Jurkat, Clone E6-1 (cell line): ENCODE measurements at places on chromosomes 1 and 21.

DNA sequence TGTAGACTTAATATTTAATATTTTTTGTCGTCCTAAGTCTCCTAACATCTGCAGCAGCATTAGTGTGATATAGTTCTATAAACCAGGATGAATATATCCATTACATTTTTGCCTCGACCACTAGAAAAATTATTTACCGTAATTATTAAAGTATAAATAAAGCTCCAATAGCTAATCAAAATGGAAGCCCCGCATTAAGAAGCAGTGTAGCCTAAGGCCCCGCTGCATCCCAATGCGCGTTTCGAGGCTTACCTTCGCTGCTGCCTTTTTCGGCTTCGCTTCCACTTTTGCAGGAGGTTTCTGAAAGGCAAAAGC is 891 bp downstream of the HMGN1 start:
- no peak for DNase-seq

DNA sequence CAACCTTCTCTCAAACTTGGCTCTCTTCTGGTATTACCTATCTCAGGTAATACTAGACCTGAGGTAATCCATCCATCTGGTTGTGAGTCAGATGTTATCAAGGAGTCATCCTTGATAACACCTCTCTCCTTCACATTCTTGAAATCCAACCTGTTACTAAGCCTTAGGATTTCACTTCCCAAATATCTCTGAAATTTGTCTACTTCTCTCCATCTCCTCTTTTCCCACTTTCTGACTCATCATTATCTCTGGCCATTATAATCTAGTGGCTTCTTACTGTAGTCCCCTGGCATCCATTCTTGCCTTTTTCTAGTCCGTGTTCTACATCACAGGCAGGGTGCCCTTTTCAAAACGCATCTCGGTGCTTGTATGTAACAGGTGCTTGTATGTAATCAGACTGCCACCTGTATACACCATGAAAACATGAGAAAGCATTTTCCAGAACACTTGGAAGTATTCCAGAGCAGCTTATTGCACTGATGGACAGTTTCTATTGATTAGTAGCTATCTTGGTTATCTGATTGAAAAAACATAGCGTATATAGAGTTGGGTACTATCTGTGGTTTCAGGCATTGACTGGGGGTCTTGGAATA is 4.5 kb downstream of the COG2 start:
- DNase-seq: no peak

DNA sequence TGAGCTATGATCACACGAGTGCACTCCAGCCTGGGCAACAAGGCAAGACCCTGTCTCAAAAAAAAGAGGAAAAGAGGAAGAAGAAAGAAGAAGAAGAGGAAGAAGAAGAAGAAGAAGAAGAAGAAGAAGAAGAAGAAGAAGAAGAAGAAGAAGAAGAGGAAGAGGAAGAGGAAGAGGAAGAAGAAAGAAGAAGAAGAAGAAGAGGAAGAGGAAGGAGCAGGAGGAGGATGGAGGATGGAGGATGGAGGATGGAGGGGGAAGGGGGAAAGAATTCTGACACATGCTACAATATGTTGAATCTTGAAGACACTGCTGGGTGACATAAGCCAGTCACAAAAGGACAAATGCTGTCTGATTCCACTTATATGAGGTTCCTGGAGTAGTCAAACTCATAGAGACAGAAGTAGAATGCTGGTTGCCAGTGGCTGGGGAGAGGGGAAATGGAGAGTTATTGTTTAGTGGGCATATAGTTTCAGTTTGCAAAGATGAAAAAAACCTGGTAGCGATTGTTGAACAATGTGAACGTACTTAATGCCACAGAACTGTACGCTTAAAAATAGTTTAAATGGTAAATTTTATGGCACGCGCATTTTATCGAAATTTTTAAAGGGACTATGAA is 47.3 kb upstream of the COA6 start:
- DNase-seq: no peak

GRCh38 chr21:31042080-31042464 is 3.8 kb upstream of the KRTAP19-8 start:
- no peak for DNase-seq

GRCh38 chr1:60916199-60916598 is 166.2 kb upstream of the NFIA start:
- DNase-seq: no peak

DNA sequence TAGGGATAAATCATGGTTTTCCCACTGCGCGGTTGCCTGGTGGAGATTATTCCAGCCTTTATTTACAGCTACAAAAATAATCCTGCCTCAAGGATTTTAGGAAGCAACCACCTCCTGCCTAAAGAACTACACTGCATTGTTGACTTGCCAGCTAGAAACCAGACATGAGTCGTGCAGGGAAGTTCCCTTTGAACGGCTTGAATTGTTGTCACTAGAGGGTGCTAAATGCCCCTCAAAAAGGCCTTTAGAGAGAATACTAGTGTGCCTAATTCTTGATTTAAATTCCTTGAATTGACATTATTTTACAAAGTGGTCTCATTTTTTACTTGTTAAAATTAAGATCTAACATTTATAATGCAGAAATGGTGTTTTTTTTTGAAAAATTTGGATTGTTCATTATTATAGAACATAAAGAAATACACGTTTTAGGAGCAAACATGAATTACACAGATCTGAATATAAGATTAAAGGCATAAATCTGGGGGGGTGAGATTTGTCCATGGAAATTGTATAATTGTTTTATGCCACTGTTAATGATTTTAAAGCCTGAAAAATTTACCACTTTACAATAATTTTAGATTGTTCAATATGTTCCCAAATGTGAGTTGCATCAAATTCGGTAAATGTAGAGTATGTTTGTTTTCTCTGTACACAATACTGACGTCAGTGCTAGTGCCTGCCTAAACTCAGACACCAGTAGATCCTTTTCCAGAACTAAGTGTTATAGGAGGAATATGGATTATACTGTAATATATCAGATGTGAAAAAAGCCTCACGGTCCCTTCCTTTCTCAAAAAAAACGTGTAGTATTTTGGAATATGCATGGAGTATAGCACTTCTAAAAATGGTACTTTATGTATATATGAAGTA is 7.6 kb upstream of the ERG start:
- peak; percentile 82 for DNase-seq

DNA sequence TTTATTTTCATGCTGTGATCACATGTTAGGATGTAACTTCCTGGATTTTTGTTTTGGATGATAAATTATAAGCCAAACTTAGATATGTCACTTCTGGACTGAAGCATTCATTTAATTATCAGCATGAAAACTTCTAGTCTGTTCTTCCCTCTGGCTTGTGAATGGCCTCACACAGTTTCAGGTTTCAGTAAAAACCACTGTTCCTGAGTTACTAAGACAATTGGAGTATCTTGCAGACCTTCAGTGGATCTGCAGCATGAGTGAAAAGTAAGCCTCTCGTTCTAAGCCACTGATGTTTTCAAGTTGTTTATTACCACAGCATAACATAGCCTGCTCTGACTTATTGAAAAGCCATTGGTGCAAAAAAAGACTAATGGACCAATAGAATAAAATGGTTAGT is 55.3 kb upstream of the RGS21 start:
- no peak for DNase-seq

DNA sequence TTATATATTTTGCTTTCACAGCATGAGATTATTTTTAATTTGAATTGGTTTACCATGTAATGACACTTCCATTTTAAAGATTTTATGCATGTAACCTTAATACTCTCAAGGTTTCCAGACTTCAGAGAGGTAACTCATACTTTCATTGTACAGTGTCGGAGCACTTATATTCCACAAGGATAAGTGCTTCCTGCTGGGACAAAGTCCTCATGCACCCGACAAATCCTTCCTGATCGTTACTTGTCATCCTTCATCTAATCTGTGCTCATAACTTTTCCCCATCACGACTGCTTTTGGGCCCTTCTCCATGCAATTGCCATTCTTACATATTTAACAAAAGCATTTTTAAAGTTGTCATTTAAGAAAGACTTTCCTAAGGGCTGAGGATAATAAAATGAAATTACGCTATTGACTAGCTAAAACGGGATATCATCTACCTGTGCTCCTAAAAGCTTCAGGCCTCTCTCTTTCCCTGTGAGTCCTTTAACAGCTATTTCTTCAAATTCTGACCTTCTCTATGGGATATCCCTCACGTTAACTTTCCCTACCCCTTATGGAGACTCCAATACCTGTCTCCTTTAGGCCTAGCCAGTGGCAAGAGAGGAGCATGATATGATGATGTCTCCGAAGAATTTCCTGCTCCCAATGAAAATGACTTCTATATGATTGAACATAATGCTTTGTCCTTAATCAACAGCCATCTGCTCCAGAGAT is 59.3 kb downstream of the NCAM2 start:
- no peak for DNase-seq

GRCh38 chr1:182303778-182304177 is 87.8 kb downstream of the GLUL start:
- no peak for DNase-seq

- DNase-seq: no peak
Measured at GRCh38 chr1:16235347-16235746, 1.6 kb downstream of the CPLANE2 start.

GRCh38 chr1:206636671-206637070 is 1.3 kb downstream of the DYRK3 start:
- DNase-seq: no peak
